CD4-positive, alpha-beta T cell treated with Interleukin-1 beta for 1 hour (primary cell): ENCODE measurements at places on chromosomes 1 and 21.

DNA sequence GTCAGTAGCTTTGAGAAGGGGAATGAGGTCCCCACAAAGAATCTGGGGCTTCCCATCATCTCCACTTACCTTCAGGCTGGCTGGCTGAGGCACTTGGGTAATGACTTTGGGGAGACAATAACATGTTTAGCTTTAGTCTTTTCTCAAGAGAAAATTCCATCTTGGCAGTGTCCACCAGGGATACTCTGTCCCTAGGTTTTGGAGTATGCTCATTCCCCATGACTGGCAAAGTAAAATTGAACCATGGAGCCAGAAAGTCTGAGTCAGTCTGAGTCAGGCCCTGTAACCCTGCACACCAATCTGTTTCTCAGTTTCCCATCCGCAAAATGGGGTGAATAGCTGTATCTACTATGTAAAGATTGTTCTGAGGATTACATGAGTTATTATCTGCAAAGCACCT is 28.2 kb downstream of the RUNX1 start:
- no peak for DNase-seq

- no peak for DNase-seq
Measured at GRCh38 chr1:17255336-17255735, 6.4 kb downstream of the PADI3 start.

- DNase-seq, result no peak
Measured at GRCh38 chr1:3259020-3259419, 190.0 kb downstream of the PRDM16 start.

- no peak for DNase-seq
Measured at GRCh38 chr21:35006248-35006647, 42.9 kb downstream of the RUNX1 start.

- no peak for DNase-seq
Measured at GRCh38 chr1:19903621-19904020, 19.8 kb downstream of the PLA2G2E start.

GRCh38 chr1:51912881-51913280 is 34.4 kb upstream of the NRDC start:
- no peak for DNase-seq

- DNase-seq, result no peak
Measured at GRCh38 chr1:15579683-15580047, 5.2 kb downstream of the AGMAT start.

DNA sequence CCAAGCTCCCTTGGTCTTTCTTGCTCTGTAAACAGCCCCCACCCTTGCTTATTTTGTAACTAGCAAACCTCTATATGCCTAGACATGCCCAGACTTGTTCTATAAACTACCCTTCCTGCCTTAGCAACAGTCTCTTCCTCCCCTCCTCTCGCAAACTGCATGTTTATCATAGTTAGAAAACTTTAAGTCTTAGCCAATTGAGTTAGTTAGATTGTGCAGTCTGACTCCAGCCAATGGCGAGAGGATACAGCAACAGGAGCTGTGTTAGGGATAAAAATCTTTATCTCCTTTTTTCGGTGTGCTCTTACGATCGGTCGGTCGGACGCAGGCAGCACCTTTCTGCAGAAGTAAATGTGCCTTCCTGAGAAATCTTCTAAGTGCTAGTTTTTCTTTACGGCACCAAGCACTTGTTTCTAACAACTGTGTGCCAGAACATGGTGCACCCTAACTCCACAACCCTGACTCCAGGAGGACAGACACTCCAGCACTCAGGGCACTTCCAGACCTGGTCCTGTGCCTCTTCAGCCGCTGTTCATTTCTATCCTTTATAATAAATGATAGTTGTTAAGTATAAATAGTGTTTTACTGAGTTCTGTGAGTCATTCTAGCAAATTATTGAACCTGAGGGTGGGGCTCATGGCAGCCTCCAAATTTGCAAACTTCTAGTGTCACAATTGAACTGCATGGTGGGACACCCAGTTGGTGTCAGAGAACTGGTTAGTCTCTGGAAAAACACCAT is 25.7 kb upstream of the GNG4 start:
- DNase-seq, result no peak

GRCh38 chr1:217342105-217342504 is 288.8 kb downstream of the GPATCH2 start:
- no peak for DNase-seq

- DNase-seq, result no peak
Measured at GRCh38 chr1:59675936-59676335, 138.8 kb upstream of the HOOK1 start.

GRCh38 chr1:29708381-29708780 is 472.1 kb downstream of the PTPRU start:
- no peak for DNase-seq

DNA sequence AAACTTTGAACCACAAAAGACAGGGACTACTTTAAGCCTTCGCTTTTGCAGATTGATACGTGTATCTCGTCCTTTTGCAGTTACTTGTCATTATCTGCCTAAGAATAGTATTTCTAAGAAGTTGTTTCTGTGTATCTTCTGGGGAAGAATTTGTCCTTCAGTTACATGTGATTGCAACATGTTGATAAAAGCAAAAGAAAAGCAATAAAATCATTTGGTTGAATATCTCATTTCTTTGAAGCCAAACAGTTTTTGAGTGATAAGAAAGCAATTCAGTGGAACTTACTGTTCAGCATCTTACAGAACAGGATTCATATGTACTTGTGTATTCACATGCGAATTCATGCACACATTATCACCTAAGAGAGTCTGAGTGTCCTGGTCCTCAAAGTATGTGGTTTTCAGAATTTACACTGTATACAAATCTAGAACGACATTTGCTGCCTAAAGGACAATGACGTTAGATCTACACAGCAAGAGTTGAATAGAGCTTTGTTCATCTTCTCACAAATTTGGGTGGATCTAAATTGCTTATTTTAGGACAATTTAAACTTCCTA is 66.7 kb upstream of the MRPS6 start:
- DNase-seq, result no peak

DNA sequence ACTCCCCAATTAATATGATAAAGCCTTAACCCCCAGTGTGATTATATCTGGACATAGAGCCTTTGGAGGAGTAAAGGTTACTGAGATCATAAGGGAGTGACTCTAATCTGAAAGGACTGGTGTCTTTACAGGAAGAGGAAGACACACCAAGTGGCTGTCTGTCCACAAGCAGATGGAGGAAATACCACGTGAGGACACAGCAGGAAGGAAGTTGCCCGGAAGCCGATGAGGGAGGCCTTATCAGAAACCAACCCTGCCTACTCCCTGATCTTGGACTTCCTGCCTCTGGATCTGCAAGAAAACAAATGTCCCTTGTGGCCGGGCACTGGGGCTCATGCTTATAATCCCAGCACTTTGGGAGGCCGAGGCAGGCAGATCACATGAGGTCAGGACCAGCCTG is 110.3 kb upstream of the CHRM3 start:
- no peak for DNase-seq

DNA sequence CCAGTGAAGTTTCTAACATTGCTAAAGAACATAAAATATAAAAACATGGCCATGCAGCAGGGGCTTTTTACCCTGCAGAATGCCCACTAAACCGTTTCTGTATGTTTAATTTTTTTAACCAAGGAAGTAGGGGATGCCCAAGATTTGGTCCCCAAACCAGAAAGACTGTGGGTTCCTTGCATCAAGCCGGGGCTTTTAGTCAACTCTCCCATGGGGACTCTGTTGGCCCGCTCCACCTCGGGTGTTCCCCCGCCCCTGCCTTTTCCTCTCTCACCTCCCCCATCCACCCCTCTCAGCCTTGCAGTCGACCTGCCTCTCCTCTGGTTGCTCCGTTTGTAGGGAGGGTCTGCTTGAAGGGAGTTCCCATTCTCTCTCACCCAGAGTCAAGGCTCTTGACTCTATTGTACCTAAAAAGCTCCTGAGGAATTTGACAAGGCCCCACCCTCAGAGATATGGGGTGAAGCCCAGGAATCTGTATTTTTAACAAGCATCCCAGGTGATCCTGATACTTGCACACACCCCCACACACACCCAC is 117.5 kb downstream of the TOMM20 start:
- peak; percentile 70 for DNase-seq

DNA sequence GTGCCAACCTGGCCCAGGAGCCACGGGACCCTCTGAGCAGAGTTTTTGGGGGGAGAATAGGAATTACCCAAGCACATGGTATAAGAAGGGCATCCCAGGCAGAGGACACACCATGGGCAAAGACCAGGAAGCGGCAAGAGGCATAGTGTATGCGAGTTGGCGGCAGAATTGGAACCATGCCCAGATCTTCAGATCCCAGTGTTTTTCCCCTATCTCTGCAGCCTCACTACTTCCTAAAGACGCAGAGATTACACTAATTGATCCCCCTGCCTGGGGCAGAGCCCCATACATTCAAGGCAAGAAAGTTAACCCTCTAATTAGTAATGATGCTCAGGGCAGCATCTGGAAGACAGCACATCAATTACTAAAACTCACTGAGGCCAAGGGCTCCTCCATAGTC is 48.2 kb downstream of the SYT2 start:
- DNase-seq, result no peak

GRCh38 chr1:35533586-35533985 is 23.6 kb downstream of the KIAA0319L start:
- no peak for DNase-seq

- no peak for DNase-seq
Measured at GRCh38 chr1:1175221-1176062, 1.8 kb downstream of the TTLL10 start.

DNA sequence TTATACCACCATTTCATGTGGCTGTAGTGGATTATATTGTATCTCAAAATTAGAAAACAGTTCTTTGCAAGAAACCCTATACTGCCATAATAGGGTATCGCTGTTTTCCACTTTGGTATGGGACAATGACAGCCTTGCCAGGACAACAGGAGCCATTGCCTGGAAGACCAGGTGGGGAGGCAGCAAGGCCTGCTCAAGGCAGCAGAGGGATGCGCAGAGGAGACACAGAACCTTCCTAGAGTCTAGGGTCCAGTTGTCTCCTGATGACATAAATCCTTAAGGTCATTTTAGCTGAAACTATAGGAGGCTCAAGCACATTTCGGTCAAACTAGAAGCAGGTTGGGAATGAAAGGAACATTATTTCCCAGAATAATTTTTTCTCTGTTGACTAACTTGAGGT is 27.6 kb downstream of the IFNGR2 start:
- no peak for DNase-seq

- DNase-seq, result no peak
Measured at GRCh38 chr1:9657521-9658032, 6.0 kb downstream of the PIK3CD start.

- DNase-seq, result no peak
Measured at GRCh38 chr1:174174461-174175329, 15.4 kb downstream of the RABGAP1L start.

GRCh38 chr1:167984886-167985489 is 48.1 kb upstream of the MPC2 start:
- no peak for DNase-seq

- no peak for DNase-seq
Measured at GRCh38 chr1:21734526-21734925, 48.4 kb downstream of the USP48 start.
